Neuronal stem cell (in vitro differentiated cells): ENCODE measurements at places on chromosomes 12 and 14.

DNA sequence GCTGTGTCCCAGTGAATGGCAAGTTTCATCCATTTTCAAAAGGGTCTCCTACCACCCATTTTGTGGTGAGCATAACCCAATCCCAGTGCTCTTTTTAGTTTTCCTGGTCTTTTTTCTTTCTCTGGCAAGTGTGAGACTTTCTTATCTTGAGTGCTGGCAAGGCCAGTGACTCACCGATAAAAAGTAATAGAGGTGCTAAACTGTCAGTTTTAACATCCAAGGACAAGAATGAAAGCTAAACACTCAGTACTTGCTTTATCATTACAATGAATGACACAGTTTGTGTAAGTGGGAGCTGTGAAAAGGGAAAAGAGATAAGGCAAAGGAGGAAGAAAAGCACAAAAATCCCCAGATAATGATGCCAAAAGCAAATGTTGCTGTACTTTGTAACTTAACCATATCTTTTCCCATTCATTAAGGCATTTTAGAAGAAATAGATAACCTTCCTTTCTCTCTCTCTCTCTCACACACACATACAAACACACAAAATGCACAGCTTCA, 4.9 kb upstream of the LRIG3 start:
- no peak for DNase-seq

GRCh38 chr14:104732931-104733681, 9.1 kb downstream of the ADSS1 start:
- no peak for DNase-seq

DNA sequence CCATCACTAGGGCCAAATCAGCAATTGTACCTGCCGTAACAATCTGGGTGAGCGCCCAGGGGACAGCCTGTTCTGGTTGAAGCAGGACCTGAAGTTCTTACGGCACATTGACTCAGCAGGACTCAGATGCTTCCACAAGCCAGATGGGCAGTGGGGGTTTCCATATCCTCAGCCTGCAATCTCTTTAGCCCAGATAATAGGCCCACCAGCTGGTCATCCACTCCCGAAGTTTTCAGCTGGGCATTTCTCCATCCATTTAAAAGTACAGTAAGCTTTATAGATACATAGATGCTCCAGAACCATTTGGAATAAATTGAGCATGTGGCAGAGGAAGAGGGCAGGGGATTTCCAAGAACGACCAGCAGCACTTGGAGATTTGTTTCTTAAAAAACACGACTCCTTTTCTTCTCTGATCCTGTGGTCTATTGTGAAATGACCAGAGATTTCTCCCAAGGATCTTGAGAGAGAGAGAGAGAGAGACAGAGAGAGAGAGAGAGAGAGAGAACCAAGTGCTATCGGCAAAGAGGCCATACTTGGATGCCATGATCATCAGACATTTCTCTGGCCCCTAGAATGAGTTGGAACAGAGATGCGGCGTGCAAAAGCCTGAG, 74.8 kb upstream of the PLXNC1 start:
- no peak for DNase-seq

- DNase-seq: no peak
Observed at GRCh38 chr14:56176530-56176929, 58.3 kb downstream of the PELI2 start.

- no peak for DNase-seq
Observed at GRCh38 chr12:48969833-48970701, 1.5 kb downstream of the WNT10B start.
